Esophagus muscularis mucosa (tissue), 4 donors: ENCODE measurements at places on chromosomes 1 and 21. TPM values are rescaled to one million over a fixed set of nuclear protein-coding genes. Genes with fewer than 3 reads are reported as not detected.
A peak's percentile ranks its signal among the peaks of the same experiment; 100 is the strongest.

DNA sequence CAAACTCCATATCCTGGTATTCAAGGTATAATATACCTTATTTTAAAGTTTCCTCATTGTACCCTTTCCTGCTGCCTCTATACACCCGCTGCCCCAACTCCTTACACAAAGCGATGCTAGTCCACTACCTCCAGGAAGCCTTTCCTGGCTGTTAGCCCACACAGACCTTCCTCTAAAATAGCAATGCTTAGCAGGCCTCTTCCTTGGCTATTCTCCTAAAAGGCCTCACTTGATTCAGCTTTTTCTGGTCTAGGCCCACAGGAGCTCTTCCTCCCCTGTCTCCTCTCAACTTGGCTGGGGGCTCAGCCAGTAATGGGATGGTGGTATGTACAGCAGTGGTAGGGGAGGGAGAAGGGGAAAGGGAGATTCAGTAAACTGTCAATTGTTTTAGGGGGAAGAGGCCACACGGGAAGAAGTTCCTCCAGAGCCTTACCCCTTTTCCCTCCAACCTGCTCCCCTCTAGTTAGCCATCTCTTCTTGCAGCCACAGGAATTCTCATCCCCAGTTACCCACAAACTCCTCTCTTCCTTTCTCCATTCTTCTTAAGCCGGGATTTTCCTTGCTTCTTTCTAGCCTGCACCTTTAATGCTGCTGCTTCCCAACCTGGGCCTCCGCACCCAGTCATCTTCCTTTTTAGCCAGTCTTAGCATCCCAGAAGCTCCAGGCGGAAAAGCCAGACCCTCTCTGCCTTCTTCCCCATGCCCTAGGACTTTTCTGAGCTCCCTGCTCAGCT is 2.6 kb downstream of the LRRC41 start:
- no peak for DNase-seq
- H3K36me3 ChIP-seq = peaks cover 23% of the 10 kb centered on the region
- peaks cover 59% of the 10 kb centered on the region for H3K4me1 ChIP-seq
- H3K27me3 ChIP-seq = no peaks in the 10 kb centered on the region
- H3K27ac ChIP-seq = peak overlapping the region; percentile 100
- H3K4me3 ChIP-seq = peak overlapping the region; percentile 85

DNA sequence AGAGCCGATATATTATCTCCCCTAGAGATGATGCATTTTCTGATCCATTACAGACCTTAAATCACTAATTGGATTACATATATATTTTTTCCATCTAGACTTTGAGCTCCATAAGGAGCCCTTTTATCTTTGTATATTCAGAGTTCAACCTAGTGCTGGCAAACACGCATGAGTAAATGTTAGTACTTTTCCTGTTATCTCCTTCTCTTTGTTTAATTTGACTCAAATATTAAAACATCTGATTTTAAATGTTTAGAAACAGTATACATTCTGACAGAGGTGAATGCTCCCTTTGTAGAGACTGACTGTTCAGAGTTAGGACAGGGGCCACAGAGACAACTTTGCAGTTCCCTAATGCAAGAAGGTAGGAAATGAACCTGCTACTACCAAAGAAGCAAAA is 37.1 kb downstream of the EIF2B3 start:
- no peaks in the 10 kb centered on the region for H3K27me3 ChIP-seq
- no peak for DNase-seq
- no peaks in the 10 kb centered on the region for H3K36me3 ChIP-seq
- H3K4me3 ChIP-seq = no peak overlapping the region
- peaks cover 27% of the 10 kb centered on the region for H3K4me1 ChIP-seq

DNA sequence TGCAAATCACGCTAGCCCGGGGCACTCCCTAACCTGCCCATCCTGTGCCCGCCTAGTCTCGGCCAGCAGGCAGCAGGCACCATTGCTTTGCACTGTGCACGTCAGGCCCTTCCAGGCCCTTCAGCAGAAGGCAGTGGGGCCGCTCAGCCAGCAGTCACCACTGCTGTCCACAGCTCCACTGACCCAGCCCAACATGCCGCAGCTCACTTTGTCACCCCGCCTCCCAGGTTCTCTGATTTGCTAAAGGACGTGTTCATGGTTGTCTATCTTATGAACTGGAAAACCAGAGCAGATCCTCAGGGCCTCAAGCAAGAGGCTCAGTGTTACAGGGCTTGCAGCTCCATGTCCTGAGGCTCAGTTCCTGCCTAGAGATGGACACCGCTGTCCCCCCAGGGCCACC is 14.2 kb upstream of the SPOCD1 start:
- no peak overlapping the region for H3K27ac ChIP-seq
- no peak overlapping the region for H3K4me3 ChIP-seq
- peak; percentile 84 for DNase-seq

- H3K4me1 ChIP-seq = peaks cover 14% of the 10 kb centered on the region
- H3K4me3 ChIP-seq = no peak overlapping the region
- no peak for DNase-seq
- no peaks in the 10 kb centered on the region for H3K36me3 ChIP-seq
Observed at GRCh38 chr1:183954496-183954895, 83.0 kb downstream of the COLGALT2 start.

DNA sequence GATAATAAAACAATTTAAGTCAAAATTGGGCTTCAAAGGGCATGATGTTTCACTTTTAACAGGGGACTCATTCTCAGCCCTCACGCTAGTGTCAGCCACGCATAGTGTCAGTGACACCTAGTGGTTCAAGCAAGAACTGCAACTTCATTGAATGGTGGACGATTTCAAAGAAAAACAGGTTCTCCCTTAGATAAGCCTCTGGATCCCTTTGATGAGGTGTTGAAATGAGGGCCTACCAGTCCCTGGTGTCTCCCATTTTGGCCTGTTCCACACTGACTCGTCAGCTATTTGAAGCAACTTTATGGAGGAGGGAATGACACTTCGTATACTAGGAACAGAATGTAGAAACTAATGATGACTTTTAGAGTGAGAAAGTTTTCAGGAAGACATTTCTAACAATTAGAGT is 56.2 kb downstream of the FCRL5 start:
- H3K27me3 ChIP-seq = no peaks in the 10 kb centered on the region
- no peaks in the 10 kb centered on the region for H3K4me1 ChIP-seq
- no peaks in the 10 kb centered on the region for H3K36me3 ChIP-seq
- no peak overlapping the region for H3K4me3 ChIP-seq
- H3K27ac ChIP-seq = no peak overlapping the region

DNA sequence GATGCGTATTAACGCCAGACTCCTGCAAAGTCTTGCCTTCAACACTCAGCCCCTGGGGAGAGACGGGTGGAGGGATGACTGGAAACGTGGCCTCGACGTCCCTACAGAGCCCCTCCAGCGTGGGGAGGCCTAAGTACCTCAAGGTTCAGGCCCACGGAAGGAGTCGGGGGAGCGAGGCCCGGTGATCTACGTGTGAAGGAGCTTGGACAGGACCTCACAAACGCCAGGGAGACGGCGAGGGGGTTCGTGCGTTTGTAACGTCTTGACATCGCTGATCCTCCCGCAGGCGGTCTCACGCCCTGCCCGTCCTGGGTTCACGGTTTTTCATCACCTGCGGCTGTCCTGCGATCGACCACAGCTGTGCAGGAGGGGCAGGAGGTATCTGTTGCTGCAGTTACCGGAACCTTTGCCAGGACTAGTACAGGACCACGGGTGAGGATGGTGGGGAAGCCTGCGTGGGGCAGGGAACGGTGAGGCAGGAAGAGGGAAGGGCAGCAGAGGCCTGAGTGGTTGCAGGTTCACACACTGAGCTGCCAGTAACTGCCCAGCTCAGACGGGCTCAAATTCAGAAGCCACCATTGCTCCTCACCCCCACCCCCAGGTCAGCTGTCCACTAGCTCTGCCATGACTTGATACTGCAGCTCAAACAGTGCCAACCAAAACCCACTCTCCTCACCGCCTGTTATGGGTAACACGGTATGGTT is 889 bp upstream of the CCNL2 start:
- peaks cover 76% of the 10 kb centered on the region for H3K36me3 ChIP-seq
- H3K27ac ChIP-seq = peak overlapping the region; percentile 88
- H3K4me1 ChIP-seq = peaks cover 69% of the 10 kb centered on the region
- DNase-seq = no peak

DNA sequence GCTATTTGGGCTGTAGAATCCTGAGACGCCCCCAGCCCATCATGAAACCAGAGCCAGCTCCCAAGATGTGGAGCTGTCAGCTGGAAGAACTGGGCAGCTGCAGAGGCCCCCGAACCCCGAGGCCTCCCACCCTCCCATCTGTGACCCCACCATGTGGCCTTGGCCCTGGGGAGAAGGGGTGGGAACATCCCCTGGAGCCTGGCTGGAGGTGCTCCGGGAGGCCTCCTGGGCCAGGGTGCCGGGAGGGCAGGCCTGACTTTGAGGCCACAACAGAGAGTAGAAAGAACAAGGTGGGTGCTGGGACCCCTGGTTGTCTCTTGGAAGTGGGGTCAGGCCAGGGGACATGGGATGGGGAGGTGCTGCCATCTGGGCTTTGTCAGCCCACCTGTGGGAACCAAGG is 6.0 kb upstream of the SMYD3 start:
- no peak for DNase-seq
- H3K4me1 ChIP-seq = no peaks in the 10 kb centered on the region
- H3K27ac ChIP-seq = no peak overlapping the region
- no peak overlapping the region for H3K4me3 ChIP-seq
- no peaks in the 10 kb centered on the region for H3K27me3 ChIP-seq
- no peaks in the 10 kb centered on the region for H3K36me3 ChIP-seq

- H3K36me3 ChIP-seq = no peaks in the 10 kb centered on the region
- no peaks in the 10 kb centered on the region for H3K27me3 ChIP-seq
Observed at GRCh38 chr1:31380181-31380580, 7.3 kb upstream of the FABP3 start.

DNA sequence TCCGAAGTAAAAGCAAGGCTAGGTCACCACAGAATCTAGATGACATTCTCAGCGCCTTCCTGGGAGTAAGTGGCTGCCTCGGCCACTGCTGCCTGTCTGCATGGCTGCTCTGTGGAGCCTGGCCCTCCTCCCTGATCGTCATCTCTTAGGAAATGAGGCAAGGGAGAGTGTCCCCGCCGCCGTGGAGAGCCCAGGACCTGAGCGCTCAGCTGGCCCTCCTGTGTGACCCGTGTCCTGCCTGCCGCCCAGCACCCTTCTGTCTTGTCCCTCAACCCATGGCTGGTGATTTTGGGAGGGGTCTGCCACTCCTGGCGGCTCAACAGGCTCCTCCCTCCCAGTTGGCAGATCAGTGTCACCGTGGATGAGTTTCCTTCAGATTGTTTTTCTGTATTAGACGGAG is 156.4 kb upstream of the COL6A1 start:
- DNase-seq = no peak
- peaks cover 7% of the 10 kb centered on the region for H3K4me1 ChIP-seq
- no peak overlapping the region for H3K4me3 ChIP-seq
- no peaks in the 10 kb centered on the region for H3K36me3 ChIP-seq
- H3K27ac ChIP-seq = no peak overlapping the region

DNA sequence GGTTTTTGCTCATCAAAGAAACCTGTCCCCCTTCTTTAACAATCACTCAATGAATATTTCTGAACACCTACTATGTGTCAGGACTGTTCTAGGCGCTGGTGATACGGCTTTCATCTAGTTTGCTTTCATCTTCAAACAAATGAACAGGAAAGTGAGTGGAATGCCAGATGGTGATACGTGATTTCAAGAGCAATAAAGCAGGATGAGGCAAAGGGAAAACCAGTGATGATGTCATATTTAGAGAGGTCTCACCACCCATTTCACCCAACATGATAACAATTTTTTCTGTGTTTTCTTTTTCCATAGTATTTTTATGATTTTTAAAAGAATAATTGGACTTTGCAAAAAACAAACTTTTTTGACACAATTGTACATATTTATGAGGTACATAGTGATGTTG is 11.3 kb upstream of the SLC6A17 start:
- peaks cover 8% of the 10 kb centered on the region for H3K4me1 ChIP-seq
- H3K36me3 ChIP-seq = no peaks in the 10 kb centered on the region
- no peaks in the 10 kb centered on the region for H3K27me3 ChIP-seq
- DNase-seq = no peak
- no peak overlapping the region for H3K27ac ChIP-seq
- H3K4me3 ChIP-seq = no peak overlapping the region

Gene SELP
- total RNA-seq = 9.1 TPM
